ENCODE measurements at places on chromosomes 16 and 17. TPM values are rescaled to one million over a fixed set of nuclear protein-coding genes. Genes with fewer than 3 reads are reported as not detected.
A peak's percentile ranks its signal among the peaks of the same experiment; 100 is the strongest.

- DNase-seq, result no peak
Measured at GRCh38 chr17:48579471-48579759, 1.3 kb upstream of the HOXB4 start.

Gene JPH3
- total RNA-seq, result 0.16 TPM

GRCh38 chr16:53404959-53405358 lies 29.3 kb upstream of the RBL2 start:
- no peak for DNase-seq

DNA sequence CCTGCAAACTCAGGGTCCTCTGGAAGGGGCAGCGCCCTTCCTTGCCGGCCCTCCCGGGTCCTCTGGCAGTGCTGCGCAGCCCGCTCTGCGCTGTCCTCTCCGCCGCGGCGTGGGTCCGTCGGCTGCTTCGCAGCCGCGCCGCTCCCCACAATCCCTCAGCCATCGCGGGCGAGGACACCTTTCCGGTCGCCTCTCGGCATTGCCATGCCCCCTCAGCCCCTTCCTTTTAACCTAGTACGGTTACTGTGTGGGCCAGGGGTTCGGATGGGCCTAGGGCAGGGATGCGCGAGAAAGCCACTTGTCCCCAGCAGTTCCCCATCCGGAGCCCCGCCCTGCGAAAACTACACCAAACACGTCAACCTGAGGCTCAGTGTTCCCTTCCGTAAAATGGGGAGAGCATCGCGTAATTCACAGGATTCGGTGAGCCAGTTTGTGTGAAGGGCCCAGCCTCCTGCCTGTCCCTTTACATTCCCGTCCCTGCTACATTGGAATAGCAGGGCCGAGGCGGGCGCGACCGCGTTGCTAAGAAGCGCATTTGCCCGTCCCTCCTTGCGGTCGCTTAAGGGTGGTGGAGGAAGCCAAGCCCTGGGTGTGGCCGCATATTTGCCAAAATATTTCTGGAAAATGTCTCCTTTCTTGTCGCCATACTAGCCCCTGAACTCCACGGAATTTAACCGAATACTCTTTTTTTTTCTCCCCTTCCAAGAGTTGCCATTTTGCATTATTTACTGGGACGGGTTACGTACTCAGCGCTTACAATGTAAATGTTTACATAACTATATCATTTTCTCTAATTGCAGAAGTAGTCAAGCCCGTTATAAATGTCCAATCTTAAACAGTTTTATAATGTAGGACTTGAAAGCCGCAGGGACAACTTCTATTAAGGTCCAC lies 13.2 kb downstream of the COPZ2 start:
- peak; percentile 57 for DNase-seq

Gene CCL14
- not detected for total RNA-seq

- no peak for DNase-seq
Measured at GRCh38 chr17:5511401-5512225, 25.2 kb downstream of the MIS12 start.

DNA sequence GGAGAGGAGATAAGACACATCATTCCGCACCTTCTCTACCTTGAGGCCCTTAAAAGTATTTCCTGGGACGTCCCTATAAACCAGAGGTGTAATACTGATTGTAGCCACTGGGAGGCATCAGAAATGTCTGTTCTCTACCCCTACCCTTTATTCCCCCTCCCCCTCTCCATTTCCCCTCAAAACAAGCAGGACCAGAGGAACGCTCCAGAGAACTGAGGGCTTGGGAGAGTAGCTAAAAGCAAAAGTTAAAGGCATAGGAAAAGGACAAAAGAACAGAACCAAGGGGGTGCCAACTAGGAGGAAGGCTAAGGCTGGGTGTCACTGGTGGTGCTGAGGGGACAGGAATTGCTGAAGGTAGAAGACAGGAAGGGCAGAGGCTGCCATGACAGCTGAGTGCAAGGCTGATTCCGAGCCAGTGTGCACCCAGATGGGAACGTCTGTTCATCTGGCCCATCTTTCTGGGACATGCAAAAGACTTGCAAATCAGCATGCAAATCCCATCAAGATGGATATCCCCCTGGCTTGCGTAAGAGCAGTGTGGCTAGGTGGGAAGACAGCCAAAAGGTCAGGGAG lies 6.7 kb downstream of the CAMTA2 start:
- peak; percentile 44 for DNase-seq

GRCh38 chr17:82890926-82891678 lies 51.3 kb upstream of the ZNF750 start:
- no peak for DNase-seq

Gene CEMP1
- not detected for total RNA-seq

- no peak for DNase-seq
Measured at GRCh38 chr16:53841884-53842283, 137.9 kb downstream of the FTO start.

Gene CDR2L
- total RNA-seq, result 2.4 TPM

GRCh38 chr17:34988644-34989043 lies 8.3 kb downstream of the LIG3 start:
- DNase-seq, result no peak

- DNase-seq, result no peak
Measured at GRCh38 chr16:22313876-22314470, 16.8 kb downstream of the POLR3E start.

Gene ZFPM1
- 12.9 TPM for total RNA-seq

DNA sequence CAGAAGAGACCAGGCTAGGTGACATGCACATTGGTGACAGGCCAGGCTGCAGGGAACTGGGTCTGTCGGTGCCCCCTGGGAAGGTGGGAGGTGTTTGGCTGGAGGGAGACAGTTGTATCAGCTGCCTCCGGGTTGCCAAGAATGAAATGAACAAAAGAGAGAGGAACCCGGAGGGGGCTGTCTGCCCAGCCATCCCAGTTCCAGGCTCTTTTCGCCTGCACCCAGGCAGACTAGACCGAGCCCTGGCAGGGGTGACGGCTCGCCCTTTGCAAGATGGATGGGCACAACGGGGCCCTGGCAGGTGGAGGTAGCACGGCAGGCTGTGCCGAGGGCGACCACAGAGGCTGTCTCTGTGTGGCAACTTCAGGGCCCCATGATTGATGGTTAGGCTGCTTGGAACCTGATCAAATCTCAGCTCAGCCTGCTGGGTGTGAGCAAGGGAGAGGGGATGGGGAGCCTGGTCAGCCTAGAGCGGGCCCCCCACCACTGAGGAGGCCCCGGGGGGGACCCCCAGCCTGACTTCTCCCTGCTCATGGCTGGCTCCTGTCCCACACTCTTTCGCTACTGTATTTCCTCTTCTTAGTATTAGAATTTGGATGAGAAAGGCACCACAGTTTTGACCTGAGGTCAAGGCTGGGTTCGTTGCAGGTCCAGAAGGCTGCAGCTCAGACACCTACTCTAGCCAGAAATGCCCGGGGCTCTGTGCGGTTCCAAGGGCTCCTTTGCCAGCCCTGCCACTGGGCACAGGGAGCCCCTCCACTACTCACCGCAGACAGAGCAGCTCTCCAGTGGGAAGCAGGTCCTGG lies 118.9 kb upstream of the CHMP6 start:
- DNase-seq, result no peak

Gene KCNH4
- 0.64 TPM for total RNA-seq

Gene RCVRN
- total RNA-seq, result not detected

- DNase-seq, result no peak
Measured at GRCh38 chr17:7315570-7316235, 543 bp upstream of the GPS2 start.

Gene CCL2
- total RNA-seq, result not detected

Gene XAF1
- total RNA-seq, result 18.6 TPM

Gene KRT24
- not detected for total RNA-seq

DNA sequence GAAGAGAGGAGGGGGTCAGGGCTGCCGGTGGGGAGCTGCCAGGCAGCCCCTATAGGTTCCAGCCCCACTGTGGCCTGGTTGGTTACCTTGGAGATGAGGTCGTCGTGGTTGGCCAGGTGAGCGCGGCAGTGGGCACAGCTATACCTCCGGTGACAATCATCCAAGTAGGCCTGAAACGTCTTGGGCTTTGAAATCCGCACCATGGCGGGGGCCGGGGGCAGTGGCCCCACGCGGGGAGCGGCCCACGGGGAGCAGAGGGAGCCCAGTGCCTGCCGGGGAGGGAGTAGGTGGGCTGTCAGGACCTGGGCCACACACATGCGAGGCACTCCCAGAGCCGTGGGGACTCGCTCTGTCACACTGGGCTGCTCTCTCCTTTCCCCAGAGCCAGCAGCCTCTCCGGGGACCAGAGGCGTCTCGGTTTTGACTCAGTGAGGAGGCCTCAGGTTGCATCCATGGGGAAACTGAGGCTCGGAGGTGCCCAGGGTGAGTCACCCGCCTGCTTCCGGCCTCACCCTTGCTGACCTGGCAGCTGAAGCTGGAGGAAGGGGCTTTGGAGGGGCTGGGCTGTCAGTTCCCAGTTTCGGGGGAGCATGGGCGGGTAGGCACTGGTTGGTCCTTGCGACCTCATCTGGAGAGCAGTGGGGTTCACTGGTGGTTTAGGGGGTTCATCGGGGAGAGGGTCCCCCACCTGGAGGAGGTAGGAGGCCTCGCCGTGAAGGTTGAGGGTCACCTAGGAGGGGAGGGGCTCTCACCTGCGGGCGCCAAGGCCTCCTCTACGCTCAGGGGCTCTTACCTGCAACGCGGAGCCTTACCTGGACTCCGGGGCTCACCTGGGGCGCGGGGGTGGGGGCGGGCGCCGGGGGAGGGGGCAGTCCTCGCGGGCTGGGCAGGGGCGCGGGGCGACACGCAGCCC lies 591 bp downstream of the YPEL3 start:
- no peak for DNase-seq

Gene PRSS8
- total RNA-seq, result not detected

DNA sequence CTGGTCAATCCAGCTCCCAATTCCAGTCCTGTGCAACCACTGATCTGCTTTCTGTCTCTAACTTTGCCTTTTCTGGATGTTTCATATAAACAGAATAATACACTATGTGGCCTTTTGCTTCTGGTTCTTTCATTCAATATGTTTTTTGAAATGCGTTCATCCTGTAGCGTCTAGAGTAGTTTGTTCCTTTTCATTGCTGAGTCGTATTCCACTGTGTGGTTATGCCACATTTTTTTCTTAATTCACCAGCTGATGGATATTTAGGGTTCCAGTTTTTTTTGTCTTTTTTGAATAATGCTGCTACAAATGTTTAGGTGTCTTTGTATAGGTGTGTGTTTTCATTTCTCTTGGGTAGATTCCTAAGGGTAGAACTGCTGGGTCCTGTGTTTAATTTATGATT lies 2.3 kb upstream of the MIEN1 start:
- DNase-seq, result no peak

- DNase-seq, result no peak
Measured at GRCh38 chr17:75060434-75061054, 13.5 kb downstream of the KCTD2 start.

Gene NOD2
- 7.4 TPM for total RNA-seq

DNA sequence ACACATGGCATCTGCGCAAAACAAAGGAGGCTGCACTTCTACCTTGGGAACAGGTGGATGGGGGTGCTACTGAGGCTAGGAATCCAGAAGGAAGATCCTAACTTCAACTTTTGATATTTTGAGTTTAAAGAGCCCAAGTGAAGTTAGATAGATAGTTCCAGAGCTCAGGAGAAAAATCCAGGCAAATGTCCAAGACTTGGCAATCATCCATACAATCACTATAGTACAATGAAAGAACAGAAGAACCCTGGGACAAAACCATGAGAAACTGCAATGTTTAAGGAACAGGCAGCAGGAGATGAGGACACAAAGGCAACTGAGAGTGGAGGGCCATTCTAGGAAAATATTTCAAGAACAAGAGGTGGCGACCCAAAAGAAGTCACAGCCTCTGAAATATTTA lies 12.4 kb downstream of the CDYL2 start:
- no peak for DNase-seq

GRCh38 chr16:9458816-9459215 lies 367.4 kb downstream of the HAPSTR1 start:
- no peak for DNase-seq

- DNase-seq, result no peak
Measured at GRCh38 chr17:69300222-69300621, 26.7 kb downstream of the ABCA5 start.

DNA sequence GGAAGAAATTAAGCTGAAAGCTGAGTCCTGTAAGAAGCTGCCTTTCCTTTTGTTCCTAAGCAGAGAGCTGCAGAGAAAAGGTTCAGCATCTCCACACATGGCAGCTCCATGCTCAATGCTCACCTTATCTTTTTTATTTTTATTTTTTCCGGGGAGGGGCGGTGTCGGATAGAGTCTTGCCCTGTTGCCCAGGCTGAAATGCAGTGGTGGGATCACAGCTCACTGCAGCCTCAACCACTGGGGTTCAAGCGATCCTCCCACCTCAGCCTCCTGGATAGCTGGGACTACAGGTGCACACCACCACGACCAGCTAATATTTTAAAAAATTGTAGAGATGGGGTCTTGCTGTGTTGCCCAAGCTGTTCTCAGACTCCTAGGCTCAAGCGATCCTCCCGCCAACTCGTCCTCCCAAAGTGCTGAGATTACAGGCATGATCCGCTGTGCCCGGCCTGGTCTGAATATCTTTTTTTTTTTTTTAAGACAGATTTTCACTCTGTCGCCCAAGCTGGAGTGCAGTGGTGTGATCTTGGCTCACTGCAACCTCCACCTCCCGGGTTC lies 28.3 kb upstream of the CIBAR2 start:
- DNase-seq, result no peak

Gene CRYM
- not detected for total RNA-seq
